ENCODE measurements at places on chromosomes 7 and 10. TPM values are rescaled to one million over a fixed set of nuclear protein-coding genes. Genes with fewer than 3 reads are reported as not detected.

DNA sequence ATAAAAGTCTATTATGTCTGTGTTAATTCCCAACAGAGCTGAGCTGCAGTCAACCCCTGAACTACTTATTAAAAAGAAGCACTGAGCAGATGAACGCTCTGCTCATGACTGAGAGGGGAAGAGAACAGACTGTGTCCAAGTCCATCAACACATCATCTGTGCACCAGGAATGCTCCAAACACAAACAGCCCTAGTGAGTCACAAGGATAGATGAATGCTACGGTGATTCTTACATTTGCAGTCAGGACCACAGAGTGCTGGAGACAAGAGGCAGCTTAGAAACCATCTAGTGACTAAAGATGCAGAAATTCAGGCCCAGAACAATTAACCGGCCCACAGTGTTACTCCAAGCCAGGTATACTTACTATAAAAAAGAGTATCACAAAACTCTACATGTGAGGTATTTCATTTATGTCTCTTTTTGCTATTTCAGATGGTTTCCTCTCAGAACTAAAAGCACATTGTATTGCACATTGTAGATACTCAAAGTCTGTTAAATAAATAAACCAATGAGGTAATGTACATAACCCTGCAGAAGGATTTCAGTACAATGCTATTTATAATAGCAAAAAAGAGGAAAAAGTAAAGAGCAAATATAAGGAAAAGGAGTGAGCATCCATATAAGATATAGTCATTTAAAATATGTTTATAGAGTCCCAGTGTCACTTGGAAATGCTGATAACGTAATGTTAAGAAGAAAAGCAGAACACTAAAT is 159.2 kb downstream of the KCNMA1 start:
- DNase-seq: peak; percentile 41

- DNase-seq: no peak
These were observed 31.2 kb downstream of the TOMM7 start for GRCh38 chr7:22791204-22792158.

GRCh38 chr10:77390481-77390891 is 247.1 kb downstream of the KCNMA1 start:
- DNase-seq: peak; percentile 15

- no peak for DNase-seq
These were observed 297.0 kb downstream of the PHTF2 start for GRCh38 chr7:78095549-78095948.

- DNase-seq: no peak
These were observed 84.5 kb downstream of the FAM241B start for GRCh38 chr10:69714572-69714971.

DNA sequence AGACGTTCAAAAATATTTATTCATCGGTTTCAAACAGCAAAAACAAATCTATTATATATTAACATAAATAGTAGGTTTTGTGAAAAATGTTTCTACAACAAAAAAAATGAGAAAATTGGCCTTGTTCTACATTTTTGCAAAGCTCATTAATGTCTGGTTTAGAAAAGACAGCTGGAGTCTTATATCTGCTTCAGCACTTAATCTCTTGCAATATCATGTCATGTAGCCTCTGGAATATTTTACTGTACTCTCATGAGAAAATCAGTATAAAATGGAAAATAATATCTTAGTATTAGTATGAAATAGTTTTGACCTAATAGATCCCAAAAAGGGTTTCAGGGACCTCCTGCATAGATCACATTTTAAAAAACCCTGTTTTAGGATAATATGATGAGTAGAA is 326.6 kb downstream of the ARL4A start:
- no peak for DNase-seq

CADPS2 gene
- total RNA-seq: 20.9 TPM

XPNPEP1 gene
- total RNA-seq: 88.9 TPM

GPER1 gene
- total RNA-seq: 1.1 TPM
